CD4-positive, alpha-beta memory T cell (primary cell): ENCODE measurements at places on chromosomes 3 and 15.
A peak's percentile ranks its signal among the peaks of the same experiment; 100 is the strongest.

GRCh38 chr3:21484828-21485144 is 266.2 kb downstream of the ZNF385D start:
- DNase-seq: no peak

GRCh38 chr3:72962317-72962716 is 34.3 kb upstream of the PPP4R2 start:
- DNase-seq: no peak

DNA sequence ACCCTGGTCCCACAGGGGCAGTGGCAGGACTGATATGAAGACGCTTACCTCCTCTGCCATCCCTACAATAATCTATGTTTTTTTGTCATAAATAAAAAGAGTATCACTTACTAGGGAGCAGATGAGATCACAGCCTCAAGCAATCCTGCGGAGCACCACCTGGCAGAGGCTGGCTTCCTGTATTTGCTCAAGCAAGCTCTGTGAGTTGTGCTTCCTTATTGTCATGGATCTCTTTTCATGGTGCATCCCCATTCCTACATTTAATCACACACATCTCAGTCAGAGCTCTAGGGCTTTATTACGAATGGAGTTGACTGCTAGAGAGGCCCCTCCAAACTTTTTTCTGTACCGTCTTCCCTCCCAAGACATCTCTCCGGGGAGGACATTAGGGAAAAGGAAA is 186.0 kb downstream of the UBE2E2 start:
- no peak for DNase-seq

- DNase-seq: no peak
These were observed 27.6 kb downstream of the ACP3 start for GRCh38 chr3:132344666-132345280.

GRCh38 chr15:101013201-101013550 is 94.0 kb downstream of the LRRK1 start:
- DNase-seq: no peak

DNA sequence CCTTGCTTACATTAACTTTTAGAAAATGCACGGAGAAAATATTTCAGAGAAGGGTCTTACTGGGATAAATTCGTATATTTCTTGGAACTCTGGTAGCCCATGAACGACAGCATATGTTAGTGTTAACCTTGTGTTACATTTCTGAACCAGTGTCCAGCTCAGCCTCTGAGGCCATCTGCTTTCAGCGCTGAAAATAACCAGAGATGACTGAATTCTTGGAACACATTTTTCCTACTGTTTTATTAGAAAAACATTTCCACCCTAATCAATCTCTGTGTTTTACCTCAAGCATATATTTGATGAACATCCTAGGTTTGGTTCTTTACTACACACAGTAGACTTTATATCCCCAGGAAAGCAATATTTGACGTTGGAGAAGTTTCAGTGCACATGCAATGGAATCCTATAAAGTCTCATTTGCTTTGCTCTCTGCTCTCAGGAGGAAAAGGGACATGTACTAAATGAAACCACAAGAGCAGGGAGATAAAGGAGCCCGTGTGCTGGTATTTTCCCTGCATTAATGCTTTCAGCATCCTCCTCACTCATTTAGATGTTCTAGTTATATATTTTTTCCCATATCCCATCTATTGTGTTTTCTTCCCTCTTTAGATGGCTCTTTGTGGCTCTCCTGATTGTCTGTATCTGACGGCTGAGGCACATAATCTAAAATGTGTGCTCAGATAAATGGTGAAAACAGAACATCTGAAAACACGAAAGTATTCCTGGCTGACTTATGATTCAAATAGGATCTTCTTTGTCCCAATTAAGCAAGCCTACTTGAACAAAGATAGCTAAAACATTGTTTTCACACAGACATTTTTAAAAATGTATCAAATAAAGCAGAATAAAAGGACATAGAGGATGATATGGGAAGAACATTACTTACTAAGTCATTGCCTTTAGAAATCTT is 151.7 kb upstream of the KCNMB2 start:
- DNase-seq: no peak

DNA sequence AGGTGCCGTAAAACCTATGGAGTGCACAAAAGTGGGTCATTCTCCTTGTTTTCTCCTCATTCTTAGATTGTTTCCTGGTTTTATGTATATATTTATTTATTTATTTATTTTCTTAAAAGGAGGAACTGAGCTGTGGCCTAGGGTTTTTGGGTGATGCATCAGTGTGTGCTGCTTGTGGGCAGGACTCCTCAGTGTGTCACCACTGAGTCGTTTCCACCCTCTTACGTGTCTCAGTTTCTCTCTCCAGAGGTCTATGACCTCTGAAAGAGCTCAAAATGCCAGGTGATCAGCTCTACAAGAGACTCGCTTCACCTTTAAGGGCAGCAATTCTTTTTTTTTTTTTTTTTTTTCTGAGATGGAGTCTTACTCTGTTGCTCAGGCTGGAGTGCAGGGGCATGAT is 72.9 kb downstream of the CD200 start:
- DNase-seq: no peak

DNA sequence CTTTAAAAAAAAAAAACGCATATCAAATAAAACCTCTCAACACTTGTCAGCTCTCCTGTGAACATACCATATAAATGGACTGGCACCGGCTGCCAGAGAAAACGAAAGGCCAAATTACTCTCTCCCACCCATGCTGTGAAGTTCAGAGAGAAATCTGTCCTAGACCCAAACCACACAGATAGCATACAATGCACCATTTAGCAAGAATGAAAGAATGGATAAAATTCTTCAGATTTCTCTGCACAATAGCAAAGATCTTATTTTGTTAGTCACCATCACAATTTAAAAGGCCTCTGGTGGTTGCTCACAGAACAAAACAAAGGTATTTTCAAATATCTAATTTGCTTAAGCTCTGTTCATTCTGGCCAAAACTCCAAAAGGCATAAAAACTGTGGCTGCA is 93.9 kb upstream of the BHLHE40 start:
- no peak for DNase-seq

DNA sequence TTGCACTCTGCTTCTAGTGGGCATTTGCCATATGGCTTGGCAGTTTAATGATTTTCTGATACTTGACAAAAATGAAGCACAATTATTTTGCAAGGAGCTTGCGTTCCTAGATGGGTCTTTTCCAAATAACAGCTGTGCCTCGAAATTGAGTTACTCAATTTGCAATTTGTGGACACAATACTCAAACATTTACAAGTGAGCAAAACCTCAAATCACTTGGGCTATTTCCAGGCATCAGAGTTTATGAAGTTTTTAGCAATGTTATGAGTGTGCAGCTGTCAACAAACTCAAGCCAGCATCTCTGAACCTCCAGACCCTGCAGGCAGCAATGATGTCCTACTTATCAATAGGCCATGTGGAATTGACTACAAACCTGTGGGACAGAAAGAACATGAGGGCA is 41.3 kb downstream of the NMNAT3 start:
- no peak for DNase-seq

- DNase-seq: no peak
These were observed 104.8 kb upstream of the RAD18 start for GRCh38 chr3:9068051-9068450.

DNA sequence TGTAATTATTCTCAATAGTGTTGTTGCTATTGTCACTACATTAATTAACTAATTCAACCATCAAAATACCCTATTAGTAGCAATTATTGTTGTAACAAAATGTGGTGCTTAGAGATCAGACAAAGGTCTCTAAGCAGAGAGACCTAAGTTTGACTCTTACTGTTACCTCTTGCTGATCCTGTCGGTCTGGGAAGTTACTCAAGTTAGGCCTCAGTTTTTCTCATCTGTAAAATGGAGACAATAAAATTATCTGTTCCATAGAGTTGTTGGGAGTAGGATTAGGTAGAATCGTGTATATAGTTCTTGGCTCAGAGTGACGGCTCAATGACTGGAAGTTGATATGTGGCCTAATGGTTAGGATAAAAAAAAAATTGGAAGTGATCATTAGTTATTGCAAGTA is 69.8 kb upstream of the ARL8B start:
- no peak for DNase-seq

DNA sequence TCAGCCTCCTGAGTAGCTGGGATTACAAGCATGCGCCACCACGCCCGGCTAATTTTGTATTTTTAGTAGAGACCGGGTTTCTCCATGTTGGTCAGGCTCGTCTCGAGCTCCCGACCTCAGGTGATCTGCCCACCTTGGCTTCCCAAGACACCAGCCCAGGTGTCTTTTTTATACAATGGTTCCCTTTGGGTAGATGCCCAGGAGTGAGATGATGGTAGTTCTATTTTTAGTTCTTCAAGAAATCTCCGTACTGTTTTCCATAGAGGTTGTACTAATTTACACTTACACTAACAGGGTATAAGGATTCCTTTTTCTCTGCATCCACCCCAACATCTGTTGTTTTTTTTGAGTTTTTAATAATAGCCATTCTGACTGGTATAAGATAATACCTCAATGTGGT is 94.3 kb downstream of the IGF2BP2 start:
- DNase-seq: no peak

DNA sequence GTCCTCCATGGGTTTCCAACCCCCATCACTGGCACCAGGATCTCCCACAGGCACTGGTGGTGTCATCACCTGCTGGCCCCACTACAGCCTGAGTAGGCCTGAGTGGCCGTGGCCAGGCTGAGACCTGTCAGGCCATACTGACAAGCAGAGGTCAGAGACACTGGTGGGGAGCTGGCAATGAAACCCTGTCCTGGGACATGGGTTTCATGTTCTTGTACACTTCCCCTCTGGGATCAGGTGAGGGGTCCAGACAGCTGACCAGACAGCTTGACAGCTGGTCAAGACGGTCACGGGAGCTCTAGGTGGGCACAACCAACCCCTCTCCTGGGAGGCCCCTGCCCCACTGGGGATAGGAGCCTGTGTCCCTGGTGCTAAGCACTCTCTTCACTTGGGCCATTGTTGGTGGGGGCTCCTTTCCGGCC is 13.1 kb downstream of the ZBTB47 start:
- no peak for DNase-seq

DNA sequence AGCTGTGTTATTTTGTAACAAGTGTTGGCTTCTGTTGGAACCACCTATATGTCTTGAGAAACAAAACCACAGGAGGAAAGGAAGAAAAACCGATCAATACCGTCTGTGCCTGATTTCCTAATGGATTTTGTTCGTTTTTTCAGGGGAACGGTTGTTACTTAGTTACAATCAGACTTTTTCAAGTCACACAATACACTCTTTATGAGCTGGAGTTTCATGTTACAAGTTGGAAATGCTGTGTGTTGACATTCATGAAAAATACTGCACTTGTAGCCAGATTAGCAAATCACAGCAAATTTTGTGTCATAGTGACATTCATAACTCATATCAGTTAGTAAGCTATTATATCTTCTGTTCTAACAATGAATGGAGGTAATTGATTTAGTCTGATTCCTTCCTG is 78.9 kb downstream of the SLTM start:
- DNase-seq: no peak

- DNase-seq: no peak
These were observed 99.1 kb upstream of the HES1 start for GRCh38 chr3:194036842-194037241.

DNA sequence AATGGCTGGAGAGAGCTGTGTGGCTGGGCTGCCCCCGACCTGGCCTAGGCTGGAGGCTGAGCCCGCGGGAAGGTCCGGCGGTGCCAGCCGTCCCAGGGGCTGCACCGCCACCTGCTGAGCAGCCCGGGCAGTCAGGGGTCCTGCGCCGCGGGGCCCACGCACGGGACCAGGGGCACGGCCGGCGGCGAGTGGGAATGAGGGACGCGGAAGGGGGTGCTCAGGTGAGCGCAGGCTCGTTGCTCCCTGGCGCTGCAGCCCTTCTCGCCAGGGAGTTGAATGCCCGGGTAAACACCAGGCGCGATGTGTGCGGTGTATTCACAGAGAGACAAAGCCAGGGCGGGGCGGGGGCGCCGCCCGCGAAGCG is 666 bp upstream of the SEMA3F start:
- no peak for DNase-seq

DNA sequence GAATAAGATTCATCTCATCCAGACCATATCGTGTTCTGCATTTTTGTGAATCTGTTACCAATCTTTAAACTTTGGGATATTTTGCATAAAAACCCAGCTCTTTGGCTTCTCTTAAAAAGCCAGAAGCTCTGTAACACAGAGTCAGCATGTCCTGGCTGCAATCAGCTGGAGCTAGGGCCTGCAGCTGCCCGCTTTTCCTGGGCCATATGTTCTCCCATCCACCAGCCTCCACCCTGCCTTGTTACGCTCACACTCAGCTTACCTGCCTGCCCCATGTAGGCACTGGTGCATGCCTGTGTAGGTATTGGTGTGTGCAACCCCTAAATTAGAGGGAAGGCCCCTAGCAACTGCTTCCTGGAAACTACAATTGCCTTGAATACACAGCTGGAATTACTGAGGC is 48.2 kb downstream of the CRYGS start:
- DNase-seq: no peak

- no peak for DNase-seq
These were observed 13.1 kb downstream of the WDR53 start for GRCh38 chr3:196555295-196555694.

GRCh38 chr15:100107606-100108225 is 234.1 kb downstream of the ADAMTS17 start:
- DNase-seq: no peak

GRCh38 chr15:81829918-81830317 is 215.9 kb downstream of the MEX3B start:
- no peak for DNase-seq

GRCh38 chr15:51223771-51224229 is 114.6 kb downstream of the CYP19A1 start:
- DNase-seq: no peak

DNA sequence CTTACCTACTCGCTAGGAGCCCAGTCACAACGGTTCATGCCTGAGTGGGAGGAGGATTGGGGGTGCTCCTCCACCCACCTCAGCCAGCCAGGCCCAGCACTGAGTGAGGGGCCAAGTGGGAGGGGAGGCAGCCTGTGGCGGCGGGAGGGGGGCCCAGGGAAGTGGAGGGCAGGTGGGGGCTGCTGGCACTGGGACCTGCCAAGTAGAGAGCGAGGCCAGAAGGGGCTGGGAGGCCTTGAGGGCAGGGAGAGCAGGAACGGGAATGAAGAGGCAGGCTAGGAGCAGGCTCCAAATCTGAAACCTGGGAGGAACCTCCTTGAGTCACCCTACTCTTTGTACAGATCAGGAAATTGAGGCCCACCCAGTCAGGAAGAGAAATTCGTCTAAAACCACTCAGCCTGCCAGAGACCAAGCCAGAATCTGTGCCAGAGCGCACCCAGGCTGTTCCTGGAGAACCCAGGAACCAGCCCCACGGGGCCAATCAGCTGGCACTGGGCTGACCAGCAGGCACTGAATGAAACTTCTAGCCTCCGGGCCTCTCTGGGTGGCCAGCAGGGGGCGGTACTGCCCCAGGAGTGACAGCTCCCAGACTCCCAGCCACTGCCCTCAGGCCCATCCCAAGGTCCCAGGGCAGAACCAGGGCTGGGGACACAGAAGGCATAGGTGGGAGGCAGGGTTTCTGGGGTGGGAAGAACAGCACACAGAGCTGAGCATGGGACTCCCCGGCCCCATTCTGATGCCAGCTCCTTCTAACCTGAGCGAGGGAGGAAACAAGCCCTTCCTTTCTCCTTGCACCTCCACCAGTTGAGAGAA is 14.8 kb upstream of the CYP11A1 start:
- peak; percentile 67 for DNase-seq

DNA sequence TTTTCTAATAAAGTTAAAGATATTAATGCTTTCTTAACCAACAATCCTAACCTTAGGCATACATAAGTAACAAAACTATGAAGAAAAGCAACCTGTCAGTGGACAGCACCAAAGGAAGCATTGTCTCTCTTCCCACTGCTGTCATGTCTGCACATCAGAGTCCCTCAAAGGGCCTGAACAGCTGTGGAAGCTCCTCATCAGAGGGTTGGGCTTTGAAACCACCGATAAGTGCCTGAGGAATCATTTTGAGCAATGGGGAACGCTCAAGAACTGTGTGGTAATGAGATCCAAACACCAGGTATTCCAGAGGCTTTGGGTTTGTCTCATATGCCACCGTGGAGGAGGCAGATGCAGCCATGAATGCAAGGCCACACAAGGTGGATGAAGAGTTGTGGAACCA is 182.5 kb downstream of the FMN1 start:
- DNase-seq: no peak
